CD8-positive, alpha-beta memory T cell (primary cell): ENCODE measurements at places on chromosomes 3 and 15. TPM values are rescaled to one million over a fixed set of nuclear protein-coding genes. Genes with fewer than 3 reads are reported as not detected.

The FBXO40 gene
- polyA plus RNA-seq, result not detected

The HRG gene
- not detected for polyA plus RNA-seq

The SLC12A1 gene
- not detected for polyA plus RNA-seq

The TMEM212 gene
- not detected for polyA plus RNA-seq

The MUC4 gene
- not detected for polyA plus RNA-seq

The CASR gene
- polyA plus RNA-seq, result not detected

The GPR87 gene
- not detected for polyA plus RNA-seq

The GOLGA6B gene
- not detected for polyA plus RNA-seq

The RHOV gene
- not detected for polyA plus RNA-seq

The CPB1 gene
- polyA plus RNA-seq, result not detected

The MON1A gene
- polyA plus RNA-seq, result 22.4 TPM

The PLSCR5 gene
- not detected for polyA plus RNA-seq

The LIPC gene
- 1.5 TPM for polyA plus RNA-seq

The CD276 gene
- polyA plus RNA-seq, result not detected

The ATG7 gene
- polyA plus RNA-seq, result 13.8 TPM

The FBXL22 gene
- polyA plus RNA-seq, result 0.97 TPM

The C3orf38 gene
- 19.4 TPM for polyA plus RNA-seq

The ITIH3 gene
- not detected for polyA plus RNA-seq

The TIPARP gene
- polyA plus RNA-seq, result 19.8 TPM

The KLF15 gene
- not detected for polyA plus RNA-seq

The RNU5B-1 gene
- polyA plus RNA-seq, result not detected

The LCTL gene
- not detected for polyA plus RNA-seq

The BUB1B gene
- 0.26 TPM for polyA plus RNA-seq

The CYP1A2 gene
- polyA plus RNA-seq, result not detected

The VPS8 gene
- polyA plus RNA-seq, result 19.6 TPM
